Stimulated activated CD4-positive, alpha-beta T cell treated with anti-CD3 and anti-CD28 coated beads, TNF-alpha, amount 100 ng/mL, for 48 hours (primary cell): ENCODE measurements at places on chromosomes 2 and 18.

- no peak for DNase-seq
Observed at GRCh38 chr2:10768063-10768507, 44.5 kb downstream of the PDIA6 start.

GRCh38 chr2:35428548-35428947 is 927.0 kb upstream of the CRIM1 start:
- peak; percentile 3 for DNase-seq

DNA sequence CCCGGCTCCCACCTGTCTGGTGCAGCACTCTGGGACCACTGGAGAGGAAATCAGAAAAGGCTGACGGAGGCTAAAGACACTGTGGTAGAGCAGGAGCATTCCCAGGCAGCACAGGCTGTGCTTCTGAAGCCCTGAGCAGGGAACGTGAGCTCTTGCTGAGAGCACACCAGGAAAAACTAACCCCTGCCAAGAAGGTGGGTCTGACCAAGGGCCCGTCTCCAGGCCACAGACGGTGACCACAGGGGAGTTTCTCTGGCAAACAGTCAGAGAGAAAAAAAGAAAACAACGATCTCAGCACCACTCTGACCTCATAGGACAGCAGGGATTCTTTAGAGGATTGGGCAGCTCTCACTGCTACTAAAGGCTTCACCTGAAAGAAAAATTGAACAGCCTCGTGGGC is 201.4 kb downstream of the AFF3 start:
- no peak for DNase-seq

DNA sequence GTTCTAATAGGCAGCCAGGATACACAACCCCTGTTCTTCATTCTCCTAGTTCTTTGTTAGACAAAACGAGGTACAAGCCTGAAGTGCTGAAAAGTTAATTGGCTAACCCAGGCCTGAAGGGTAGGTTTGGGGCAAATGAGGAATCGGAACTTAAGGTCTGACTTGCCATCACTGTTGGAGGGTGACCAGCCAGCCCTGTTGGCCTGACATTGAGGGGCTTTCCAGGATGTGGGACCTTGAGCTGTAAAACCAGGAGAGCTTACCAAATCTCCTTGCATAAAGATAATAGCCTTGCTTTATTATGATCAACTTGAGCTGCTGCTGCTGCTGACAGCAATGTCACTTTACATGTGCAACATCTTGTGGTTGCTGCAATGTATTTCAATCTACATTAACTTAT is 256.0 kb downstream of the VAPA start:
- no peak for DNase-seq

DNA sequence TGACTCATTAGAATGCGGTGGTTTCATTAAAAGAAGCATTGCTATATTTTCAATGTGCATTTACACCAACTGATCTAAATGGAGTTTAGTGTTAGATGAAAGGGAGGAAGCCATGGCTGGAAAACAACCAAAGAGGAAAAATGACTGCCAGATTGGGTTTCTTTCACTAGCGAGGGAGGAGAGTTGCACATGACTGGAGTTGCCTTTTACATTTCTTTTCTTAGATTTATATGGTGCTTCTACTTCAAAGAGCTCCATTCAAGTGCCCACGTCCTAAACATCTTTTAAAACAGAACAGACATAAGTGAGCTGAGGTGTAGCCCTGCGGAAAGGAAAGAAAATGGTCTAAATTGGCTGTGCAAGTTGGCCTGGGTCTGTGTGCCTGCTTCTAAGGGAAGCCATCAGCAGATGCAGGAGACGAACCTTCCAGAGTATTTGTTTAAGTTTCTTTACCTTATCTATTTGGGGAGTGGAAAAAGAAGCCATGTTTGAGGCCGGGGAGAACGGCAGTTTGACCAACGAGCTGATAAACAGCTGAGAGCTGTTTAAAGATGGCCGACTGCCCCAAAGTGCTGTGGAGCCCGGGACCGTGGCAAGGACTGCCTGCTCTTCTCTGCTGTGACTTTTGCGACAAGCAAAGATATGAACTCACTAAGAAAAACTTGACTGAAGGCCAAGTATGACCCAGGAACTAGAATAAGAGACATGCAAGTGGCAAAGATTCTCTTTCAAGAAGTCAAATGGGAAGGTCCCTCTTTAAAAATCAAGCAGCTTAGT is 327.0 kb downstream of the ZNF516 start:
- no peak for DNase-seq

GRCh38 chr18:12726774-12727550 is 24.1 kb downstream of the PSMG2 start:
- no peak for DNase-seq

GRCh38 chr2:10933700-10934225 is 22.0 kb downstream of the KCNF1 start:
- no peak for DNase-seq

DNA sequence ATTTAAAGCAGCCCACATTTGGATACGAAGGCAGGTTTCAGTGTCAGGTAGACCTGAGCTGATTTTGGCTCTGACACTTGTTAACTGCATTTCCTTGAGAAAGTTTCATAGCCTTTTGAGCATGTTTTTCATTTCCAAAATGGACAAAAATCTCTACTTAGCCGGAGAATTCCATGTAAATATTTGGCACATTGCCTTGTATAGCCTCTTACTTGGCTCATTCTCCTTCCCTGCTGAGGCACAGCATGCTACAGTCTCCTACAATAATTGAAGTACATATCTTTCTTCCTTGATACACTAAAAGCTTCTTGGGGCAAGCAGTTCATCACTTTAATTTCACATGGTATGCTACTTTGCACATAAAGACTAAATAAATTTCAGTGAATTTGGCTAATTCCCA is 772.2 kb upstream of the CHAC2 start:
- DNase-seq, result no peak

GRCh38 chr2:200403814-200404213 is 97.3 kb downstream of the SPATS2L start:
- DNase-seq, result no peak

- DNase-seq, result no peak
Observed at GRCh38 chr2:223725494-223725893, 111.9 kb downstream of the AP1S3 start.

- DNase-seq, result no peak
Observed at GRCh38 chr2:177265824-177266817, 1.6 kb upstream of the NFE2L2 start.

- DNase-seq, result no peak
Observed at GRCh38 chr2:224134003-224134734, 95.1 kb upstream of the SERPINE2 start.

- DNase-seq, result no peak
Observed at GRCh38 chr2:188678882-188679281, 295.3 kb upstream of the COL3A1 start.

DNA sequence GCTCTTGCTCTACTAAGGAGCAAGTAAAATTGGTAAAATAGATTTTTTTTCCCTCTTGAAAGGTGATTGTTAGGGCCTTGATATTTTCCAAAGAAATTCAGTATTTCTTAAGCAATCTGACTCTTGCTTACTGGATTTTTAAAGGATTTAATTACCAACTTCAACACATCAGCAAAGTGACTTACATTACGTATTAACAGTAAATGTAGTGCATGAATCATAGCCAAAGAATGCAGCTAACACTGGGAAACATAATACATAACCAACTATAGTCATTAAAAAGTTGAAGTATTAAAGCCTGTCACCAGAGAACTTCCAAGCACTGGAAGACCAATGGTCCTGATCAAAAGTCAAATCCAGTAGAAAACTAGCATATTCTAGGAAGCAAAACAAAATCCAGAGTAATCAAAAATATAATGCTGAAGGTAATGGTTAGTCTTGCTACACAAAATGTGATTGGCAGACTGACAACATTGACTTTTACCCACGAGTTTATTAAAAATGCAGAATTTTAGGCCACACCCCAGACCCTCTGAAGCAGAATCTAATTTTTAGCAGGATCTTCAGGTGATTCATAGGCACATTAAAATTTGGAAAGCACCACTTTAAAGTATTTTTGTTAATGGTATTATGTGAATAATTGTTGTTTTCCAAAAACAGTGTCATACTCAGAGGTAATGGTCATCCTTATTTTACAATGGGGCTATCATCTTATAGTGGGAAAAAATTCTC is 31.8 kb upstream of the CAVIN2 start:
- DNase-seq, result no peak
